ENCODE measurements at places on chromosomes 11 and 22. TPM values are rescaled to one million over a fixed set of nuclear protein-coding genes. Genes with fewer than 3 reads are reported as not detected.

OR51B4 gene
- 0.42 TPM for total RNA-seq

TNNT3 gene
- 57.7 TPM for total RNA-seq

OR51A7 gene
- total RNA-seq, result not detected

FOSL1 gene
- total RNA-seq, result 4.5 TPM

ADORA2A gene
- 3.3 TPM for total RNA-seq

OR52H1 gene
- total RNA-seq, result 0.73 TPM

- no peak for DNase-seq
These were observed 494.1 kb downstream of the DLG2 start for GRCh38 chr11:85132851-85133585.

- DNase-seq, result no peak
These were observed 69.2 kb upstream of the PRR5 start for GRCh38 chr22:44632541-44633396.

DNA sequence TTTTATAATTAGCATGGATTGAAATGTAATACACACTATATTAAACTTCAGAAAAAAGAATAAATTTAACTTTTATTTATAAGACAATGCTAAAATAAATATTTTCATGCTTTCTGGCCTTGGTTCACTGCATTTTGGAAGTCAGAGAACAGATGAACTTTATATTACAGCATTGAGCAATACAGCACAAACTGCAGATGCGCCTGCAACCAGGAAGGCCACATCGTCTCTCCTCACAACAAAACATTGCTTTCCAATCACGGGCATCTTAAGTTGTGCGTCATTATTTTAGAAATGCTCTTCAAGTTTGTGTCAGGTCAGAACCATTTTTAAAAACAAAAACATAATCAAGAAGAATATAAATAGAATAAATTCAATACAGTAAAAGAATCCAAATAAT lies 89.3 kb upstream of the CEP126 start:
- DNase-seq, result no peak

GRCh38 chr11:77346906-77347603 lies 45.6 kb upstream of the GDPD4 start:
- no peak for DNase-seq

DNA sequence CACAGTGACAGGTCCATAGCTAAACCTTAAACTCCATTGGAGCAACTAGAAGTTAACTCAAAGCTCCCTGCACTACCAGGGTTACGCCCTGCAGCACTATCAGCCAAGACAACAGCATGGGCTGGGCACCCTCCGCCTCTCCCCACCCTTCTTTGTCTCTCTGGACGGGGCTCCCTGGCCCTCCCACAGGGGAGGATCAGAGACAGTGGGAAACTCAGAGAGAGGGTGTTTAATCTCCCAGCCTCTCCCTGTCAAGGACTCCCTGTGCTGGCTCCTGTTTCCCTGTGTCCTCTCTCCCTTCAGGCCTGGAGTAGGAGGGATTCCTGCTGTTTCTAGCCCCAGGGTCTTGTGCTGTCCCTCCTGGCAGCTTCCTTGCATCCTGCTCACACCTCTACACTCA lies 56.9 kb upstream of the CSNK2A3 start:
- no peak for DNase-seq

DNA sequence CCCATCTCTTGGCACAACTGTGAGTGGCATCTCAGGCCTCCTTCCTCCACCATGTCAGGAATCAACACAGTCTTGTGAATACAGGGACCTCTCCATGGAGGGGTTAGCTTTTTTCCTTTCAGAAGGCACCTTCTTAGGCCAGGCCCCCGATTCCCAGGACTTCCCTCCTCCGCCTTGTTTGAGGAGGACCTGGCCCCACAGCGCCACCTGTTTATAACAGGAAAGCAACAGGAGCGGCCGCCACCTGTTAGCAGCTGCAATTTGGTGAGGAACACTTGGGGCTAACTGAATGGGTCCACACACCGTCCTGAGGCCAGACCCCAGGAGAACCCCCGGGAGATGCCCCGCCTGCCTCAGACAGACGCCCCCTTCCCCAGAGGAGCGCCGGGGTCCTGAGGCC lies 3.8 kb upstream of the PKP3 start:
- DNase-seq, result no peak

GRCh38 chr11:2394818-2395105 lies 5.8 kb upstream of the TSSC4 start:
- no peak for DNase-seq

DNA sequence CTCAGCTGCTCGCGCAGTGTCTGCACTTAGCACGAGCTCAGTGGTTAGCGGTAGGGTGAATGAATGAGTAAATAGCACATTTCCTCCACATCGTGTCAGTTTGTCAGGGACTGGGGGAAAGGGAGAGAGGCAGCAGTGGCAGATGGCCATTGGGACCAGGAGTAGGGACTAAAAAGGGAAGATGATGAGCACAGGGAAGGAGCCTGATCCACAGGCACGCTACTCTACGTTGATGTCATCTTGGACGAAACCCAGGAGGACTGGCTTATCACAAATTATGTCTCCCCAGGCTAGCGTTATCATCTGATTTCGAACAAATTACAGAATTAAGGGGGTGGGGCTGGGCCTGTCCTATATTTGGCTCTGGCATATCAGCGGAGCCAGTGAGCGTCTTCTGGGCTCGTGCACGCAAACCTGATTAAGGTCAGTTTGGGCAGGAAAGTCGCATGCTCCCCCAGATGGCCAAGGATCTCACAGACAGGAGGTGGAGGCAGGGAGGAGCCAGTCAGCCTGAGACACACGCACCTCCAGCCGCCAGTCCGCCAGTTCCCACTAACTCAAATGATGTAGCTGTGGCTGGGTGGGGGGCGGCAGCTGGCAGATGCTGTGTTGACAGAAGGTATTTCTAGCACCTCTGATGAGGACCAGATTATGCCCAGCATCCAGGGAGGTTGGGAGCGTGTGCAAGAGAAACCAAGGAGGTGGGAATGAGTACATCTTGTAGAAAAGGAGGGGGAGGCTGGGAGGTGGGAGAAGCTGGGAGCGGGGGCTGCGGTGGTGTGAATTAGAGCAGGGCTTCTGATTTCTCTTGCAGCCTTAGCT lies 97.4 kb upstream of the PRDM11 start:
- peak; percentile 58 for DNase-seq

- DNase-seq, result no peak
These were observed 29.0 kb upstream of the RASSF10 start for GRCh38 chr11:12979928-12980689.
